ENCODE measurements at places on chromosomes 3 and 15.

DNA sequence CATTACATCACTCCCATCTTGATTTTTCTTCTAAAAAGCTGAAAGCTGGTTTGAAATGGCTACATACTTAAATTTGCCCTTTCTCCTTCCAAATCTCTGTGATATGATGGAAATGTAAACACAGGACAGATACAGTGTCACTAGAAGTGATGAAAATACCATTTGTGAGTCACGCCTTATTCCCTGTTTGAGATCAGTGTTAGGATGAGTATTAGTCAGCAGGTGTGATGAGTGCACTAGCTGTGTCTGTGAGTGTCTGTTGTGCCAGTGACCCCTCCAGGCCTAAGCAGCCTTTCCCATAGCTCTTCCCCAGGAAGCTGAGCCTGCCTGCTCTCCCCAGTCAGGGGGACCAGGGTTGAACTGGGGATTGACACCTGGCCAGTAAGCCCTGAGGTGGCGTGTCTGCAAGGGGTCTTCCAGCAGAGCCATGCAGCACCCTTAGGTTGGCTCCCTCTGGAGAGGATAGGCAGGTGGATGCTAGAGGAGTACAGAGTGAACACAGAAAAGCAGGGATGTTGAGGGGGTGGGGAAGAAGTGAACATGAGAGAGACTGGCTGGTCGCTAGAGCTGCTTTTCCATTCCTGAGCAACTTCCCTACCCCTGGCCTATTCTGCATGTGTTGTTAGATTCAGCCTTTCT, 92.0 kb downstream of the PDE8A start:
- DNase-seq = no peak

DNA sequence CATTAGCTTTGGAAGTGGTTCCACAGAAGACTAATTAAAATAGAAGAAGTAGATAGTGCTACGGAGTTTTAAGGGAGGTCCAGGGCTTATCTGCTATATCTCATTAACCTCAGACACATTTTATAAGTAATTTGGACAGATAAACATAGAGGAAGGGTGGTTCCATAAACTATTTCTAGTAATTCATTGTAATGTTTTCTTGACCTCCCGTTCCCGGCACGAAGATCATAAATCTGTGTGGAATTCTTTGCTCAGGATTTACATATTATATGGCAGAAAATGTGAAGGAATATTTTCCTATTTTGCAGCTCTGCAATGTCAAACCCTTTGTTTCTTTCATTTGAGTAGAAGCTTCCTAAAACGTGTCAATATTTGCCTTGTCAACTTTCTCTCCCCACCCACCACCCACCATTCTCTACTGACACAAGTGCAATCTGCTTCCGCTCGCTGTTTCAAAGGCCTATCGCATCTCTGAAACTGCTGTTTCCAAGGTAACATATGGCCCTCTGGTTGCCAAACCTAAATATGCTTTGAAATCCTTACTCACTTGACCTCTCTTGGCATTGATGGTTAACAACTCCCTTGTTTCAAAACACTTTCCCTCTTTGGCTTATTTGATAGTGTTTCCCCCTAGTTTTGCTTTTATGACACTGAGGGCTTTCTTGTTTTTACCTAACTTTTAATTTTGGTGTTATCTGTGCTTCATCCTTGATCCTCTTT, 21.4 kb upstream of the PLSCR5 start:
- DNase-seq = no peak

- DNase-seq = no peak
Observed at GRCh38 chr15:40838756-40839155, 5.1 kb upstream of the SPINT1 start.

DNA sequence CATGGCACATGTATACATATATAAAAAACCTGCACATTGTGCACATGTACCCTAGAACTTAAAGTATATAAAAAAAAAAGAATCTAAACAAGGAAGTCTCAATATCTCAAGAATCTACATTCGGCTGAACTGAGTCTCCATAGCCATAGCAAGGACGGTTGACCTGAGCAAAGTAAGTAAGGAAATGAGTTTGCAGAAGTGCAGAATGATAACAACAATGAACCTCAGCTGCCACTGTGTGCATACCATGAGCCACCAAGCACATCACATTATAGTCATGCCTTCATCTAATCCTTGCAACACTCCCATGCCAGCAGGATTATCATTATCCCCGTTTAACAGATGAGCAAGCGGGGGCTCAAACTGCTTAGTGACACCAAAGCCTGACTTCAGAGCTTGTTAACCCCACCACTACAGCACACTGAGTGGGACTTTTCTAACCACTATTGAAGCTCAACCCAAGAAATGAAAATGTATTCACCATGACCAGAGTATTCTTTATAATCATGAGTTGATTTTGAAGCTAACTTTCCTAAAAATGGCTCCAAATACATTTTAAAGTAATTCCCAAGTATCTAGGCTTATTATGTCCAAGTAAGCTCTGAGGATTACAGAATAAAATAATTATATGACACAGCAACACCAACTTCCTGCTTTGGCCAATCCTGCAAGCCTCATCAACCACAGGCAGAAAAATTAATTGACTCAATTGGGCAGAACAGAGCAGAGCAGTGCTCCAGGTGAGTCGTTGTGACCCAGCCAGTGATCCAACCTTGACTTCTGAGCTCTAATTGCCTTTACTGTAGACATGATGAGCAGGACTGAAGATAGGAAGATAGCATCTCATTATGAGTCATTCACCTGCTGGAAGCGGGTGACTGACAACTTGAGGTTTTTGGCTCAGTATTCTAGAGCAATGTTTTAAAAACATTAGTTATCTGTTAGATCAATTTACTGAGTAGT, 47.3 kb upstream of the IL12A start:
- no peak for DNase-seq

DNA sequence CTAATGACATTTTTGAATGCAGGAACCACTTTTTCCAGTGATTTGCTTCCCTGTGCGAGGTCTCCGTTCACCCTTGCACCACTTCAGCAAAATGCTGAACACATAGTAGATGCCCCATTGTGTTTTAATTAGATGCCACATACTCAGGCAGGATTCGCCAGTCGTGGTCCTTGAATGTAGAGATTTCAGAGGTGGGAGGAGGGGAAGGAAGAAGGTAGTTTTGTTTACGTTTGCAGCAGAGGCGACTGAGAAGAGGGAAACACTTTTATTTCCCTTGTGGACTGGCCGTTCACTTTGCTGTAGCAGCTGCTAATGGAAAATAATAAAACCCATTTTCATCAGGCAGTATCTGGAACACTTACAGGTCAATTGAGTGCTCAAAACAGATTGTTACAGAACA, 262.8 kb upstream of the TBL1XR1 start:
- DNase-seq = no peak

DNA sequence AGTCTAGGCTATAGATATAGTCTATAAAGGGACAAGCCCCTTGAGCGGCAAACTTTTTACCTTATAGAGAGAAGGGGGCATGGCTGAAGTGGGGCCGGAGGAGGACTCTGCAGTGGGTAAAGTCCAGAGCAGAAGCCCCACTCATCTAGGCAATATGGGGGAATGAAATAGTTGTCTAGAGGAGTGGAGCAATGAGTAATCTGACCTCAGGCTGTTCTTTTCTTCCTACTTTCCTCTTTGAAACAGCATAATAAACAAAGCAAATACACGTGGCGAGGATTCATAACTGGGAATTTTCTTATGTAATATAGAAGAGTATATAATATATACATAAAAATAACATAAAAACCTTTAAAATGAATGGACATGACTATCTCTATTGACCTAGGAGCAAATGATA, 546.4 kb upstream of the ZNF385D start:
- no peak for DNase-seq

GRCh38 chr3:43907508-43907858, 216.7 kb downstream of the ABHD5 start:
- no peak for DNase-seq

DNA sequence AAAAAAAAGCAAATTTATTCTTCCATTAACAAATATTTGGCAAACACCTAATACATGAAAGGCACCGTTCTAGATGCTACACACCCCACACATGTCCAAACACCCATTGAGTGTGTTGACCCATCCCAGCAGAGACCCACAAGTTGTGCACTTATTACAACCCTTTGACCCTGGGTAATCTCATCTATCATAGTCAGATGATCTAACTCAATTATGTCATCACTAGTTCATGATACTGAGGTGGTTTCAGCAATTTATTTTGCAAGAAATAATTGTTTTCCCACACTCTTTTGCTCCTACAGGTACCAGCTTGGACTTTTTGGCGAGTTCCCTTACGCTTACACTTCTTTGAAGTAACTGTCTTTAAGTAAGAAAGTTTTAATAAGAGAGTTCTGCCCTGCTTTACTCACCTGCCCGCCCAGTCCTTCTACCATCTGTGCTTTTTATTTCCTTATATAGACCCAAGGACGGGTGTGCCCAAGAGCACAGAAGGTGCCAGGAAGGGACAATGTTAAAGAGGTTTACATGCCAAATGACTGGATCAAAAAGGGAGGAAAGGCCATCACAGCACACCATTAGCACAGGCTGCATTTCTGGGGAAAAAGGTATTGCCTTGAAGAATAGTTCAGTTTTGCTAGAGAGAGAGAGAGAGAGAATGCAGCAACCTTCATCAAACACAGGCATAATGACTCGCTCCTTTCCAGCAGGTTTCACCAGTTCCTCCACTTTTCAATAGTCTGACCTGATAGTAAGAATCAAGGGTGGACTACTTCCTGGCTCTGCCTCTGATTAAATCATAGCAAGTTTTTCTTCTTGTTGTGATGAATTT, 54.5 kb upstream of the ATP11B start:
- DNase-seq = no peak

DNA sequence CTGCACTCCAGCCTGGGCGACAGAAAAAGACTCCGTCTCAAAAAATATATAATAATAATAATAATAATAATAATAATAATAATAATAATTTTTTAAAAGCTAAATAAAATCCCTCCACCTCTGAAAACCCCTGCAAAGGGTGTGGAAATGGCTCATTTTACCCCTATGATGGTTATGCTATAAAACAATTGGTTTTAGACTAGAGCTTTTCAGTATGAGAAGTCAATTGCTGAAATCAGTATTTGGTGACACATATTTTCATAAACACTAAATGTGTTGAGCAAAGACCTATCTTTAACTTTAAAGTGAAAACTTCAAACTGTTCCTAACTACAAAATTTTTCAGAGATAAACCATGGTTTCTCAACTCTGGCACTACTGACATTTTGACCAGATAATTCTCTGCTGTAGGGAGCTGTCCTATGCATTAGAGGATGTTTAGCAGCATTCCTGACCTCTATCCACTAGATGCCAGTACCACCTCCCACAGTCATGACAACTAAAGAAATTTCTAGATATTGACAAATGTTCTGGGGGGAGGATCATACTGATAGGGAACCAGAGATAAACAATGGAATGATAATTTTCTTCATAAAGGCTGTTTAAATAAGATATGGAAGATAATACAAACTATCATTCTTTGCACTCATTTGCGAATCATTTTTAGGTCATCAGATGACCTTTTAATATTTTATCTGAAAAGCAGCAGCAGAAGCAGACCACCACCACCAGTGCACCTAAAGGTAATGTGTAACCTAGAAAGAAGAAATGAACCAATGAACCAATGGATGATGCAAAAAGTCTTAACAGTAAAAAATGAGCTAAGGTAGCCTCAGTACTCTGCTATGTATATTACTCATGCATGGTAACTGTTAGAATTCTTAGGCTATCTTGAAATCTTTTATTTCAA, 13.8 kb downstream of the PTPN9 start:
- no peak for DNase-seq

GRCh38 chr3:67713764-67714469, 59.5 kb upstream of the SUCLG2 start:
- DNase-seq = no peak

DNA sequence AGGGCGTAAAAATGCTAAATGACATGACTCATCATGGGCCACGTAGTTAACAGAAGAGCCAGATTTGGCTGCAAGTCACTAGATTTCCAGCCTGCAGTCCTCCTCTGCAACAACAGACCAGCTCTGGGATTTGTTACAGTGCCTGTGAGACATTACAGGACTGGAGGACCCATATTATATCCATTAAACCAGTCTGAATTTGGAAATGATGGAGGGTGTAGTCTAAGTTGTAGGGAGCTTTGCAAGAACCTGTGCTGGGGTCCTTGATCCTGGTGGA, 10.8 kb downstream of the ZNF774 start:
- DNase-seq = no peak

GRCh38 chr3:36165509-36166290, 214.6 kb upstream of the STAC start:
- DNase-seq = no peak

GRCh38 chr15:68328443-68328842, 50.9 kb downstream of the FEM1B start:
- DNase-seq = no peak

GRCh38 chr15:68635141-68635540, 56.3 kb downstream of the CORO2B start:
- DNase-seq = no peak

GRCh38 chr15:31245135-31245689, 81.4 kb upstream of the KLF13 start:
- DNase-seq = no peak

GRCh38 chr15:30956216-30957124, 35.0 kb downstream of the MTMR10 start:
- DNase-seq = no peak

GRCh38 chr15:38560456-38560926, 4.1 kb downstream of the RASGRP1 start:
- DNase-seq = no peak

DNA sequence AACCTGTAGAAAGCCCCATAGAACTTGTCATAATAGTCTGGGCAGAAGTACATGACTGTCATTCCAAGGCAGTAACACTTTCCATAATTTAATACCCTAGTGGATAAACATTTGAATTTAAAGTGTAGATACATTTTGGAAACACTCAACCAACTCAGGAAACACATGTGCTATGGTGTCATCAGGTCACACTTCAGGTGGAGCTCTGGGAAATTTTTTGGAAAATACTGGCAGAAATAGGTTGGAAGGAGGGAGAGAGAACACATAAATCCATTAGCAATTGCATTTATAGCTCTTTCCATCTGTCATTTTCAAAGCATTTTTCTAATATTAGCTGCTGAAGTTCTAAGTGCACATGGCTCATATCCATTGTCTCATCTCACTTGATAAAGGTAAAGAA, 135.7 kb downstream of the MEIS2 start:
- no peak for DNase-seq

DNA sequence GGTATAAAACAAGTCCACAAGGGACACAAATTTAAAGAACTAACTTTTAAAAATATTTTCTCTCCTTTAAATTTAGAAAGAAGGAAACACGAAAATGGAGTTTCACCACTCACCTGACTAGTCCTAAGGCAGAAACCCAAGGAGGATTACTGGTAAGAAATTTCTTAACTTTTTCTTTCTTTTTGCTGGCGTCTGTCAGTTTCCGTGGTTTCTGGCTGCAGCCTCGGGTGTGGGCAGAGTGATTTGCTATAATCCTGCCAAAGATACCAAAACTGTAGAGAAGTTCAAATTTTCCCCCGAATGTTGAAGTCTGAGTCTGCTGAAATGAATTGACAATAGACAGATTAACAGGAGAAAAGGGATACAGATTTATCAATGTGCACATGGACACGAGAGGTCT, 843.6 kb upstream of the ALCAM start:
- DNase-seq = no peak

- DNase-seq = no peak
Observed at GRCh38 chr15:77629070-77630030, 3.4 kb downstream of the LINGO1 start.

- DNase-seq = no peak
Observed at GRCh38 chr15:67303490-67304363, 49.1 kb downstream of the IQCH start.
